ENCODE measurements at places on chromosomes 6 and 20.

DNA sequence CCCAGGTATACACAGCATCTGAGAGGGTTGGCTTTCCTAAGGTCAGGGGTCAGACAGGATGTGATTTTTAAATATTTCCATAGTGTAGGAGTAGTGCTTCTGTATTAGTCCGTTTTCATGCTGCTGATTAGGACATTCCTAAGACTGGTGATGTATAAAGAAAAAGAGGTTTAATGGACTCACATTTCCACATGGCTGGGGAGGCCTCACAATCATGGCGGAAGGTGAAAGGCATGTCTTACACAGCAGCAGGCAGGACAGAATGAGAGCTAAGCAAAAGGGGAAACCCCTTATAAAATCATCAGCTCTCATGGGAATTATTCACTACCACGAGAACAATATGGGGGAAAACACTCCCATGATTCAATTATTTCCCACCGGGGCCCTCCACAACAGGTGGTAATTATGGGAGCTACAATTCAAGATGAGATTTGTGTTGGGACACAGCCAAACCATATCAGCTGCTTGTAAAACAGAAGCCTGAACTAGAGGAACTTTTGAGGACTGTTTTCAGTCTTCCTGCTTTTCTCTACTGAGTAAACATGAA lies 91.0 kb upstream of the MEI4 start:
- no peak for DNase-seq

DNA sequence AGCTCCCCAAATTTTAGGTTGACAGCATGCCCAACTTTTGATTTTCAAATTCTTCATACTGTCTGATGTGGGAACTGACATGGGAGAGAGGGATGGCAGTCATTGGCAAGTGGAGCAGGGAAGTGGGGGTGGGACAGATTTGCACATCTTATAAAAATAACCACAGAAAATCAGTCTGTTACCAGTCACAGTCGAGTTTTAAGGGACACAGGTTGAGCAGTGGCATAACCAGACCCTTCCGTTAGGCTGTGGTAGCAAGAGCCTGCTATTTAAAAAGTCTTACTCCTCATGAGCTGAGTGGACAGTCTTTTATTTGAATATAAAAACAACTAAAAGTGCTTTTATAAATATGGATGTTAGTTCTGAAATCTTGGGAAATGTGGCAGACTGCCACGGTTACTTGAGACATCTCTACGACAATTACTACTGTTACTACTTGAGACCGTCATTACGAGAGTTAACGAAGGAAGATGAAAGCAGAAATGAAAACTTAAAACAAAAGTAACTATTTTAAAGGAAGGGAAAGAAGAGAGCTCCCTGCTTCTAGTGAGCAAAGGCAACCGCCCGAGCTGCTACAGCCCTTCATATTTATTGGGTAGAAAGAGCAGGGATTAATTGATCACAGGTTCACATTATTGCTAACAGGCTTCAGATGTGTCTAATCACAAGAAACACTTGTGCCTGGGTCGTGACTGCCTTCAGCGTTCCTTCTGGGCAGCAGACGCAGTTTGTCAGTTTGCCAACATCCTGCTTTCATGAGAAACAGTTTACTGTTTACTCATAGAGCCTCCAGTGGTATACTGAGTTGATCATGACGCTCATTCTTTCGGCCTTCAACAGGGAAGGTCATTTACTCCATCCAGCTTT lies 71.3 kb downstream of the EFHC1 start:
- DNase-seq: no peak

- no peak for DNase-seq
Observed at GRCh38 chr6:90072935-90073464, 178.7 kb downstream of the GJA10 start.

DNA sequence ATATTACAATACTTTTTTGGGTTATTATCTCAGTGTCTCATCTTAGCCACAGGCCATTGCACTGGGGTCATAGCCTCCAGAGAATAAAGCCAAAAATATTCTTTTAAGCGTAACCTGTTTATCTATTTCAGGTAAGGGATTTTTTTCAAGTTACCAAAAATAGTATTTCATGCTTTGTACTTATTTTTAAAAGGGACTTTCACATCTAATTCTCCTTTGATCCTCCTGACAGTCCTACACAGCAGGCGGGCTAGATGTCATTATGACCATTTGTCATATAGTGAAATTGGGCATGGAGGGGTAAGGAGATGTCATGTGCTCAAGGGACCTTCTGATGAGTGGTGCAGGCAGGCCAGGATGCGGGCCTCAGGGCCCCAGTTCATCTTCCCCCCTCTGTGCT lies 68.9 kb downstream of the TBC1D7 start:
- DNase-seq: no peak

- DNase-seq: no peak
Observed at GRCh38 chr6:14647357-14647756, 529.8 kb downstream of the CD83 start.

- no peak for DNase-seq
Observed at GRCh38 chr6:90508753-90509152, 78.1 kb downstream of the MAP3K7 start.

DNA sequence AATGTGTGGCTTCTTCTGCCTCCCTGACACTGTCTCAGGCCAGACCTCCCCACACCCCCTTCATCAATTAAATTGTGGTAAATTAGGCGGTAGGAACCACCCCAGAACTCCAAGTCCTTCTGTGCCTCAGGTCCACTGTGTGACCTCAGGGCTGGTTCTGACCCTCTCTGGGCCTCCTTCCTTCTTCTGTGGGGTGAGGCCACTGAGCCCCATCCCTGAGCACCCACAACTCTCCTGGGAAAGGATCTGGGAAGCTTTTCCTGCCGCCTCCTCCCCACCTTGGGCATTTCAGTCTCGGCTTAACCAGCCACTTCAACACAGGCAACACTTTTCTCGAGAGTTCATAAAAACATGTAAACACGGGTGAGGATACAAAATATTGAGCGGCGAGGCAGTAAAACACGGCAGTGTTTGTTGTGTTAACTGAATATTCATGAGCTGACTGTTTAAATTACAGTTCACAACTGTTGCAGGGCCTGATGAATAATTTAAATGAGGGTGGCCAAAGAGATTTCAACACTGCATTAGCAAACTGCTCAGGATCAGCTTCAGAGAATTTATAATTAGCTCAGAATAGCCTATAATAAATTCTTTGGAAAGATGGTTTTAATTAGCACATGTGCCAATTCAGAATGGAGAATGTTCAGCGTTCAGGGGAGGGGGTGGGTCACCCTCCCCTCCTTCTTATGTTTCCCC lies 112.1 kb downstream of the TOX2 start:
- peak; percentile 54 for DNase-seq

DNA sequence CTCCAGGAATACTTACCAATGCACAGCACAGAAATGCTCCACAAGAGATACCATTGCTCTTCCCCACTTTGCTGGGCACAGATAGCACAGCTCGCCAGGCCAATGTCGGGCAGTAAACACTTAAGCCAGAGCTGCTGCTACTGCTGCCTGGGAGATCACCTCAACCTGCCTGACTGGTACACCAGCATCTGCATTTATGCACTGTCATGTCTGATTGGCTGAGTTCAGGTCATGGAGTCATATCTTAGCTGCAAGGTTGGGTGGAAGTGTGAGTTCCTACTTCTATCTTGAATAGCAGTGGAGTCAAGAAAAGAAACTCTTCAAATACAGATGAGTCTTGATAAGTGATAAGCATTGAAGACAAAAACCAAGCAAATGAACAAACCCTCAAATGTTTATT lies 10.9 kb upstream of the ADGRF4 start:
- DNase-seq: no peak

GRCh38 chr20:44089987-44090674 lies 96.9 kb downstream of the JPH2 start:
- DNase-seq: peak; percentile 79

DNA sequence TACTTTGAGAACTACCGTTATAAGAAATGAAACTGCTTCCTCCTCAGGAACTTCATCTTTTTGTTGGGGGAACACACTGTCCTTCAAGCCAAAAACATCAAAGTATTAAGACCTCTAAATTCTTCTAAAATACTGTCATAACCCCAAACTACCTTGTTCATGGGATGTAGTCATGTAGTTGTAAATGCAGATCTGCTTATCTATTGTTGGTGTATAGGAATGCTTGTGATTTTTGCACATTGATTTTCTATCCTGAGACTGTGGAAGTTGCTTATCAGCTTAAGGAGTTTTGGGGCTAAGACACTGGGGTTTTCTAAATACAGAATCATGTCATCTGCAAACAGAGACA lies 282.9 kb upstream of the RUNX2 start:
- no peak for DNase-seq

GRCh38 chr6:44430326-44430725 lies 42.8 kb downstream of the CDC5L start:
- DNase-seq: no peak

GRCh38 chr6:23503173-23503572 lies 622.8 kb upstream of the NRSN1 start:
- no peak for DNase-seq

DNA sequence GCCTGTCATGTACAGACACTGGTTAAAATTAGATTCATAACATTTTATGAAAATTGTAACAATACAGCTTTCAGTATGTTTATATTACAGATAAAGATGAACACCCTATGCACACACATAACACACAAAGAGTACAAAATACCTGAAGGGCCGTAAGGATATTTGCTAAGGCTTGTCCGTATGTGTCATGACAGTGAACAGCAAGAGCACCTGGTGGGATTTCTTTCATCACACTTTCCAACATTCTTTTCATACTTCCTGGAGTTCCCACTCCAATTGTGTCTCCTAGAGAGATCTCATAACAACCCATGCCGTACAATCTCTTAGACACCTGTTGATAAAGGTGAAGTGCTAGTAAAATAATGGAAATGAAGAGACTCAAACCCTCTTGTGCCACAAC lies 83.7 kb downstream of the HMGCLL1 start:
- DNase-seq: no peak

DNA sequence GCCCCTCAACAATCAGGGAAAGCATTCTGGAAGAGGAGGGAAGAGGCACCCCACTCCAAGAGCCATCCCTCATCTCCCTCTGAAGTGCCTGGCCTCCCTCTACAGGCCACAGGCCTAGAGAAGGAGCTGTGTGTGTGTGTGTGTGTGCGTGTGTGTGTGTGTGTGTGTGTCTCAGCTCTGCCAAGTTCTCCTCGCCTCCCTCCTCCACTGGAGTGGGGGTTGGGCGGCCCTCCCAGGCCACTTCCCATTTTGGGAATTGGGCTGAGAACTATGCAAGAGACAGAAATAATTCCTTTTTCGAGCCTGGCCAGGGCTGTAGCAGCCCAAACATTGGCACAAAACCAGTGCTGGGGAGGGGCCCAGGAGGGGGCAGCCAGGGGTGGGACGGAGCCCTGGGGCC lies 35.7 kb downstream of the KCNB1 start:
- DNase-seq: no peak

DNA sequence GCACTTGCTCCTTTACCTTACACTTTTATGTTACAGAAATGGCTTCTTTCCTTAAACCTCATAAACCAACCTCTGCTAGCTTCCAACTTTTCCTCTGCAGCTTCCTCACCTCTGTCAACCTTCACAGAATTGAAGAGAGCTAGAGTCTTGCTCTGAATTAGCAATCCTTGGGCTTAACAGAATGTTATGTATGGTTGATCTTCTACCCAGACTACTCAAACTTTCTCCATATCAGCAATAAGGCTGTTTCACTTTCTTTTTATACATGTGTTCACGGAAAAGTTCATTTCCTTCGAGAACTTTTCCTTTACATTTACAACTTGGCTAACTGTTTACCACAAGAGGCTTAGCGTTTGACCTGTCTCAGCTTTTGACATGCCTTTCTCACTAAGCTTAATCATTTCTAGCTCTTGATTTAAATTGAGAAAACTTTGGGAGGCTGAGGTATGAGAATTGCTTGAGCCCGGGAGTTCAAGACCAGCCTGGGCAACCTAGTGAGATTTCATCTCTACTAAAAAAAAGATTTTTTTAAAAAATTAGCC lies 207.3 kb downstream of the BMP7 start:
- no peak for DNase-seq

DNA sequence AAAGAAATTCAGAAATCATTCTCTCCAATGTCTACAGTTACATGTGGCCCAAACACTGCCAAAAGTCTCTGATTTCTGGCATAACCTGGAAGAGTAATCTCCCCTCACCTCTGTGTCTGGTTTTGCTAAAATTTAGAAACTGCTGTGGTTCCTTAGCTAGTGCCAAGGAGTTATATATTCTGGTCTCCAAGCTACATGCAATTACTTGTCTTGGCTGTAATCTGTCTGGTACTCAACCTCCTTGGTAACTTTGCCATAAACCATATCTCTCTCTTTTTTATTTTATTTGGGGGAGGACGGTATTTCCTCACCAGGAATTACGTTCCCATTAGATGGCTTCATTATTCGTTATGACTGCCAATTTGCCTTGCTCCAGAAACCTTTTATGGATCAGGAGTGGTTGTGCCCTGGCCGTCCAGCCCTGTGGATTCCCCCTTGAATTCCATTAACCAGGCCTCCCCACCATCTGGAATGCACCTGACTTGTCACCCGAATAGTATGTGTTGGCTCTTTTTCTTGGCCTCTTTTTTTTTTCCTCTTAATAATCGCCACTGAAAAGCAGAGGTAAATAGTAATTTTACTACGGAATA lies 400.0 kb downstream of the CD83 start:
- no peak for DNase-seq

GRCh38 chr6:170405311-170405975 lies 98.9 kb downstream of the FAM120B start:
- peak; percentile 80 for DNase-seq

GRCh38 chr6:155399062-155399744 lies 56.4 kb downstream of the NOX3 start:
- DNase-seq: no peak

GRCh38 chr20:50628332-50628731 lies 63.0 kb downstream of the RIPOR3 start:
- peak; percentile 79 for DNase-seq

GRCh38 chr20:11686820-11687543 lies 230.7 kb upstream of the BTBD3 start:
- peak; percentile 55 for DNase-seq

GRCh38 chr6:46555129-46555528 lies 63.9 kb upstream of the RCAN2 start:
- no peak for DNase-seq

- DNase-seq: no peak
Observed at GRCh38 chr20:62544505-62545055, 68.8 kb upstream of the GATA5 start.

GRCh38 chr20:24964506-24964840 lies 15.4 kb downstream of the CST7 start:
- DNase-seq: no peak

DNA sequence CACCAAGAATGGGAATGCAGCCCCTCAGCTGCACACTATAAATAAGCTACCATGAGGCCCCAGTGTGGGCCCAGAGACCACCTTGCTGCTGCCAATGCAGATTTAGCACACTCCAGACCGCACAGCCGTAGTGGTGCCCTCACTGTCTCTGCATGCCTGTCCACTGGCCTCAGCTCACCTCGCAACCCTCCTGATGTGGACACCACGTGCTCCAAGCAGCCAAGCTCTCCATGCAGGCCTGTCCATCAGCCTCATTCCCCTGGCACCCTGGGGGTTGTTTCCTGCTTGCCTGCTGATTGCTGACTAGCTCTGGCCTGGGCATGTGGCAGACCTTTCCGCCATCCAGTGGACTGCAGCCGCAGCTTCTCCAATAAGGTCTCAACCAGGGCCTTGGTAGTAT lies 36.2 kb downstream of the ZBTB9 start:
- DNase-seq: no peak

GRCh38 chr20:10542442-10542841 lies 107.3 kb downstream of the SLX4IP start:
- DNase-seq: no peak

- DNase-seq: peak; percentile 91
Observed at GRCh38 chr6:31403283-31404060, at the start of gene MICA. Gene MICA, plus strand, starts transcription at chr6:31403595. Its CDS starts 38 bp downstream, at chr6:31403633.

- no peak for DNase-seq
Observed at GRCh38 chr6:170393807-170394399, 87.3 kb downstream of the FAM120B start.

Measured in RWPE2 (cell line).